Activated CD4-positive, alpha-beta T cell treated with anti-CD3 and anti-CD28 coated beads for 4 hours (primary cell): ENCODE measurements at places on chromosomes 7 and 10.

GRCh38 chr10:117631276-117632145 lies 89.0 kb downstream of the EMX2 start:
- no peak for DNase-seq

DNA sequence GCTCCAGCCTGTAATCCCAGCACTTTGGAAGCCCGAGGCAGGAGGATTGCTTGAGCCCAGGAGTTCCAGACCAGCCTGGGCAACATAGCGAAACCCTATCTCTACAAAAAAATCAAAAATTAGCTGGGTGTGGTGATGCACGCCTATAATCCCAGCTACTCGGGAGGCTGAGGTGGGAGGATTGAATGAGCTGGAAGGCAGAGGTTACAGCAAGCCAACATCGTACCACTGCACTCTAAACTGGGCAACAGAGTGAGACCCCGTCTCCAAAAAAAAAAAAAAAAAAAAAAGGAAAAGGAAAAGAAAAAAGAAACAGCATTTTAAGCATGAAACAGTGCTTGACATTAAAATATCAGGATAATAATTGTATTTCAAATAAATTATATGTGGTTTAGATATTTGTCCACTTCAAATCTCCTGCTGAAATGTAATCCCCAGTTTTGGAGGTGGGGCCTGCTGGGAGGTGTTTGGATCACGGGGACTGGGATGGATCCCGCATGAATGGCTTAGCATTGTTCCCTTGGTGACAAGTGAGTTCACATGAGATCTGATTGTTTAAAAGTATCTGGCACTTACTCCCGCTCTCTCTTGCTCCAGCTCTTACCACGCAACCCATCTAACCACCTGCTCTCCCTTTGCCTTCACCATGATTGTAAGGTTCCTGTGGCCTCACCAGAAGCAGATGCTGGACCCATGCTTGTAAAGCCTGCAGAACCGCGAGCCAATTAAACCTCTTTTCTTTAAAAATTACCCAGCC lies 103.4 kb downstream of the SRPK2 start:
- no peak for DNase-seq

GRCh38 chr7:22671177-22671879 lies 55.7 kb upstream of the IL6 start:
- DNase-seq = no peak

- DNase-seq = no peak
Observed at GRCh38 chr10:33229252-33229948, 105.1 kb downstream of the NRP1 start.

GRCh38 chr10:101291331-101292193 lies 62.3 kb upstream of the LBX1 start:
- DNase-seq = peak; percentile 38

DNA sequence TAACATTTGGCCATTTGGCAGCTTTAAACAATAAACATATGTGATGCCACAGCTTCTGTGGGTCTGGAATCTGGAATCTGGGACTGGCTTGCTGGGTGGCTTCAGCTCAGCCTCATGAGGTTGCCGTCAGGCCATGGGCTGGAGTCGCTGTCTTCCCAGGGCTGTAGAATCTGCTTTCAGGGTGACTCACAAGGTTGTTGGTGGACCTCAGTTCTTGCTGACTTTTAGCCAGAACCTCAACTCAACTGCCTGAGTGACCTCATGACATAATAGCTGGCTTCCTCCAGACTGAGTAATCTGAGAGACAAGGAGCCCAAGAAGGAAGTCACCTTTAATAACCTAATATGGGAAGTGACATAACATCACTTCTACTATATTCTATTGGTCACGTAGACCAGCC lies 44.6 kb upstream of the TSPAN13 start:
- no peak for DNase-seq

DNA sequence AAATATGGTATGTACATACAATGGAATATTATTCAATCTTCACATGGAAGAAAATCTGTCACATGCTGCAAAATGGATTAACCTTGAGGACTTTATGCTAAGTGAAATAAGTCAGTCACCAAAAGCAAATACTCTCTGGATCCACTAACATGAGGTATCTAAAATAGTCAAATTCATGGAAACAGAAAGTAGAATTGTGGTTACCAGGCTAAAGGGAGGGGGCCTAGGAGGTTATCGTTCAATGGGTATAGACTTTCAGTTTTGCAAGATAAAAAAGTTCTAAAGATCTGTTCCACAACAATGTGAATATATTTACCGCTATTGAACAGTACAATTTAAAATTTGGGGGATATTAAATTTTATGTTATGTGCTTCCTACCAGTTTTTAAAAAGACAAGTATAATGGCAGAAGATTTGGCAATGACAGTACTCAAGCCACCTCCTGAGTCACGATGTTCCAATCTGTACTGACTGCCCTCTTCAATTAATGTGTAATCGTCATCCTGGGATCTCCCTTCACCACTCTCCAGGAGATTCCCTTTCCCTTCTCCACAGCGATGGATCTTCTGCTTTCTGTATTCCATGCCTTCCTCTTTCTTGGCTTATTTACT lies 32.3 kb upstream of the IL6 start:
- DNase-seq = no peak

GRCh38 chr10:133081636-133082035 lies 6.1 kb upstream of the ADGRA1 start:
- no peak for DNase-seq

GRCh38 chr10:48234295-48234694 lies 40.2 kb downstream of the FRMPD2 start:
- DNase-seq = no peak

DNA sequence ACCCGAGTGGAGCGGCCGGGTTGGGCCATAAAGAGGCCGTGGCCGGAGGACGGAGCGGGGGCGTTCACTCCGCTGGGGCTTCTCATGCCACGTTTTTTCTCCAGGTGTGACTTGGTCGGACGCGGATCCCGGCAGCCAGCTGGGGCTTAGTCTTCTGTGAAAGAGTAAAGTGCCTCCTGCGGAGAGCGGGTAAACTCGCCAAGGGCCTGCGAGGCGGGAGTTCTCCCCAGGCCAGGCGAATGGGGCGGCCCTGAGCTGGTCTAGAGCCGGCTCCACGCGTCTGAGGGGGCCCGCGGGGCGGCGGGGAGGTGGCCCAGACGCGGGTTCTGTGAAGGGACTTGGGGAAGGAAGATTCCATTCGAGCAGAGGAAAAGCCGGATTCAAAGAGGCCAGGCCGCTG lies 86.3 kb upstream of the VIPR2 start:
- DNase-seq = no peak

DNA sequence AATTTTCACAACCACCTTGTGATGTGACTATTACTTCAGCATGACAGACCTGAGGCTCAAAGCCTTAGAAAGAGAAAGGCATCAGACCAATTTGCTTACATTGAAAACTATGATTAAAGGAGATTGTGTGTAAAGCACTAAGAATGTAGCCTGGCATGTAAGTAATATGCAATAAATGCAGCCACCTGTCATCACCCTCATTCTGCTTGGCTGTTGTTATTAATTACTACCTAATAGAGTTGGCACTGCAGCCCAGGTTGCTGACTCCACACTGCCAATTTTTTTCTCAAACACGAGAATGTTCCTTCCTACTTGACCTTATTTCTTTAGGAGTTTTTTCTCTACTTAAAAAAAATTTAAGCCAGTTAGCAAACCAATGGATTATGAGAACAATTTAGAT lies 61.2 kb upstream of the NPVF start:
- DNase-seq = no peak

DNA sequence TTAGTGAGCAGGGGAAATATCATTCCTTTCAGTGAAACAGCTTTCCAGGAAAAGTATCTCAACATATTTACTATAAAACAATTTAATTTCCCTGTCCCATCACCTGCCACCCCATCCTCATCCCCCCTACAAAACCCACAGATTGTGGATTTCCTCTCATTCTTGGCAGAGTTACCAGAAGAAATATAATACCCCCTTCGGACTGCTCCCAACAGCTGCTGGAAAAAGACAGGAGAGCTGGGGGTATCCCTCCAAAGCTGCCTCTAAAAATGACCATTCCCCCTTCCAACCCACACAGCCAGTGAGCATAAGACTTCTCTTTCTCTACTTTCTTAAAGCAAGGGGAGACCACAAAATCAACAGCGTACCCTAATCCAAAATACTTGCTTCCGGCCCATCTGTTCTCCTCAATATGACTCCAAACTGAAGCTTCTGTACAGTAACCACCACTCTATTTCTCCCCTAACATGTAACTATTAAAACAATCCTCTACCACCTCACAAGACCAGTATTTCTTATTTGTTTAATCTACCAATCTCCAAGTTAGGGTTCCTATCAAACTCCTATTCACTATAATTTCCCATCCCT lies 7.8 kb downstream of the FBXW4 start:
- no peak for DNase-seq

- no peak for DNase-seq
Observed at GRCh38 chr7:50651271-50651989, 86.2 kb upstream of the DDC start.

DNA sequence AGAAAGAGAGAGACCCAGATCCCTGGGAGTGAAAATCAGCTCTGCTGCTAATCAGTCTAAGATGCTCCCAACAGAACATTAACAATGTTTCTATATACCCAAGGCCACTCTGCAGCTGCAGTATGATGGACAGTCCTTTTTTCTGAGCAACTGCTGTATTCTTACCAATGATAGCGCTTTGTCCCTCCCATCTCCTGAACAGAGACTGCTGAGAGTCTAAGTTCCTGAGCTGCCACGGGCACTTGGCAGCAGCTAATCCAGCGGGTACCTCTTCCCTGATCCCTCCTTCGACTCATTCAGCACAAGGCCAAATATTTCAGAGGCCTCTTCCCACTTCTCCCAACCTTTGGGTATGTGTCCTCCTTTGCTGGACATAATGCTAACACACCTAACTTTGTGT lies 7.7 kb downstream of the CPVL start:
- DNase-seq = no peak

DNA sequence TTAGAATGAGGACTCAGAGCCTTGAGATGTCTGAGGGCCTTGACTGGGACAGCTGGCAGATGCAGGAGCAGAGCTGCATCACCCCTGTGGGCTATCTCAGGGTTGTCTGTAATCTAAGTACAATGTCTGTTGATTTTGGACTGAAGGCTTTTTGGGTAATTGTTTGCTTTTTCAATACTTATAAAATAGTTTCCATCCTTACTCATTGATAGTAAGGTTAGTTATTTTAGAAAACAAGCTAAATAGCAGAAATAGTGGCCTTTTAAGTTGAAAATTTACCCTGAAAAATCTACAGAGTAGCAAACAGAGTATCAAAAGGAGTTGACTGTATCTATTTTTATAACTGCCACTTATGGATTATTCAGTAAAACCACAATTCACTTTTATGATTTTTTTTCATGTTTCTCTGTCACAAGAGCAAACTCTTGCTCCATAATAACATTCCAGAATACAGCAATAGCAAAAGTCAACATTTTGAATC lies 179.7 kb downstream of the CFTR start:
- no peak for DNase-seq

GRCh38 chr10:83397806-83398205 lies 741.5 kb upstream of the GHITM start:
- DNase-seq = no peak

DNA sequence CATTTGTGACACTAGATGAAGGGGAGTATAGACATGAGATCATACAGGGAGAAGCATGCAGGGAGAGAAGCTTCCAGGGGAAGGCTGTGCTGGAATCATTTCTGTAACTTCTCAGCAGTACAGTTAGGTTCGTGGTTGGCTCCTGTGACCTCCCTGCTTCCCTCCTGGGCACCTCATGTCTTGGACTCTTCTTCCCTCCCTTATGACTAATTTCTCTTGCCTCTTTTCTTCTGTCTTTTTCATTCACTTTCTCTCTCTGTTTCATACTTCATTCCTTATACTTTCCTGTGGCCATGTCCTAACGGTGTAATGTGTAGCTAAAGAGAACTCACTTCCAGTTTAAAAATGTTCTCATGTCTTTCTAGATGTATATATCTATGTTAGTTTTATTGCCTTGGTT lies 19.1 kb upstream of the HKDC1 start:
- DNase-seq = no peak

- no peak for DNase-seq
Observed at GRCh38 chr10:69241575-69241974, 21.4 kb downstream of the HKDC1 start.

DNA sequence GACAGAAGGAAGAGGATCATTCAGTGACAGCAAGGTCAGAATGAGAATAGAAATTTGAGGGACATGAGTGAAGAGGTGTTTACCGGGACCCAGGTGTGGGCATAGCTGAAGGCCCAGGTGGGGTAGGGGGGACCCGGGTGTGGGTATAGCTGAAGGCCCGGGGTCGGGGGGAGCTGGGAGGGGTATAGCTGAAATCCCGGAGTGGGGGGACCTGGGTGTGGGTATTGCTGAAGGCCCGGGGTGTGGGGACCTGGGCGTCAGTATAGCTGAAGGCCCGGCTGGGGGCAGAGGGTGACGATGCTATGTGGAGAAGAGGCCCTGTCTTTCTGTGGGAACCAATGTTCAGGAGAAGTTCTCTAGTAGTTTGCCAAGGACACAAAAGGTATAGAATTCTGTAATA lies 183.0 kb upstream of the PITRM1 start:
- DNase-seq = no peak

DNA sequence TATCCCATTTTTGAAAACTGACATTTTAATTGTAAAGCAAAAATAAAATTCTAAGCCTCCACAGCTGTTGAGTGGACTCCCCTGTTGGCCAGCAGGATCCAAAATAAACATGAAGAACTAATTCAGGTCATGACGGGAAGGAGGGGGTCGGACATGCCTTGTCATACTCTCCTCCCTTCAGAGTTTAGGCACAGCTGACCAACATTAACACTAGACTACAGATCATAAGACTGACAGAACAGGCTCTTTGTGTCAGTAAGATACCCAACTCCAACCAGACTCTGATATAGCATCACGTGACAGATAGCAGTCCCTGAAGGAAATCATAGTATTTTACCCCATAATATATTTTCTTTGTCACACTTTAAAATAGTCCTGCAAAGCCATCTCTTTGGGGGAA lies 20.9 kb upstream of the ZNF12 start:
- DNase-seq = no peak

DNA sequence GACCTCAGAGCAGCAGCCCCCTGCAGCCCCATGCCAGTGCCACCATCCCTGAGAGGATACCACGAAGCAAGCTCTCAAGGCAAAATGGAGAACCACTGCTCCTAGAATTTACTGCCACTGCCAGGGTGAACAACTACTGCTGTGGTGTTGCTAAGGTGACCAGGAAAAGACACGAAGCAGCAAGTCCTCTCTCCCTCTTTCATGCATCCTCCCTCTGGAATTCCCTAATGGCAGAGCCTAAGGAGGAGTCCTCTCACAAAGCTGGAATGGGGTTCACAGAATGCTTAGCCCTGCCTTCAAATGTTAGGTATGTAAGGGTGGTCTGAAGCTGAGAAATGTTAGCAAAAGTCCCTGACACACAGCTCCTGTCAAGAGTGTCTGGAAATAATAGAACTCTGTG lies 35.8 kb upstream of the NPSR1 start:
- no peak for DNase-seq

- no peak for DNase-seq
Observed at GRCh38 chr10:132270721-132271457, 36.9 kb downstream of the STK32C start.
